ENCODE measurements at places on chromosomes 6 and 20. TPM values are rescaled to one million over a fixed set of nuclear protein-coding genes. Genes with fewer than 3 reads are reported as not detected.

Gene FNDC1
- 0.16 TPM for total RNA-seq

Gene PHACTR3
- not detected for total RNA-seq

Gene LZTS3
- 3.4 TPM for total RNA-seq

Gene CFAP206
- total RNA-seq = 0.34 TPM

Gene ASXL1
- 26.5 TPM for total RNA-seq

Gene TAGAP
- total RNA-seq = not detected

Gene CLPSL1
- total RNA-seq = not detected

Gene DCBLD1
- total RNA-seq = 13.9 TPM

Gene TCP11
- not detected for total RNA-seq

Gene OR12D3
- not detected for total RNA-seq

Gene BHLHE23
- total RNA-seq = not detected

Gene SLC35F1
- total RNA-seq = under 0.01 TPM

Gene GPLD1
- total RNA-seq = under 0.01 TPM

Gene OOEP
- not detected for total RNA-seq

Gene ENPP4
- 0.16 TPM for total RNA-seq

Gene TNFRSF6B
- 0.52 TPM for total RNA-seq

Gene SLC13A3
- 2.2 TPM for total RNA-seq

Gene LGSN
- total RNA-seq = not detected

Gene DTNBP1
- 10.3 TPM for total RNA-seq

Gene FAM83D
- total RNA-seq = 0.52 TPM

Gene ABHD16B
- total RNA-seq = not detected
